ENCODE measurements at places on chromosomes 3 and 15.

DNA sequence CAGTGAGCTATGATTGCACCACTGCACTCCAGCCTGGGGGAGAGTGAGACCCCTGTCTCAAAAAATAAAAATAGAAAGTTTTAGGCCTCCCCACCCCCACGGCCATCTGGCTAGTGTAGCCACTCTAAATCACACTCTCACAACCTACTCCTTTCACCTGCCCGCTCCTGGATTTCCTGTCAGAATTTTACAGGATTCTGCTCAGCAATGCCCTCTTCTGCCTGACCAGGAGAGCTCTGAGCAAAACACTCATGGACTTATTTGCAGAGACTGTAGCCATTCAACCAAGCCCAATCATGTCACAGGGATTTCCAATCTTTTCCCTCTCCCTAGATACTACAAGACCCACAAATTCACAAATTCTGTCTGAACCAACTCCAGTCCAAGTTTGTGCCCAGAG is 242.6 kb upstream of the TPRG1 start:
- no peak for DNase-seq

DNA sequence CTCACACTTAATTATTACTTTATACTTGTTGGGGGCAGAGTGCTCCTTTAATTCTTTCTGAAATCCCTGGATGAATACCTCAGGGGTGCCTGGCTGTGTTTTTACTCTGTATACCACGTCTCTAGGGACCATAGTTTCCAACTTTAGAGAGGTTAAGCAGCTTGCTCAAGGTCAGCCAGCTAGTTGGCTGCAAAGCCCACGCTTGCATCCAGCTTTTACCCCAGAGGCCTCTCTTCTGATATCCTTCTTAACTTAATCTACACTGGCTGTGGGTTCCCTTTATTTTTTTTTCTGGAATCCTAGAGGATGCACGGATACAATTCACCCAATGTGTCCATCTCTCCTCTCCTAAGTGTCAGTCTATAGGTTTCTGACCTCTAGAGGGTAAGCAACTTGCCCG is 1.4 kb downstream of the PDZRN3 start:
- DNase-seq: no peak

DNA sequence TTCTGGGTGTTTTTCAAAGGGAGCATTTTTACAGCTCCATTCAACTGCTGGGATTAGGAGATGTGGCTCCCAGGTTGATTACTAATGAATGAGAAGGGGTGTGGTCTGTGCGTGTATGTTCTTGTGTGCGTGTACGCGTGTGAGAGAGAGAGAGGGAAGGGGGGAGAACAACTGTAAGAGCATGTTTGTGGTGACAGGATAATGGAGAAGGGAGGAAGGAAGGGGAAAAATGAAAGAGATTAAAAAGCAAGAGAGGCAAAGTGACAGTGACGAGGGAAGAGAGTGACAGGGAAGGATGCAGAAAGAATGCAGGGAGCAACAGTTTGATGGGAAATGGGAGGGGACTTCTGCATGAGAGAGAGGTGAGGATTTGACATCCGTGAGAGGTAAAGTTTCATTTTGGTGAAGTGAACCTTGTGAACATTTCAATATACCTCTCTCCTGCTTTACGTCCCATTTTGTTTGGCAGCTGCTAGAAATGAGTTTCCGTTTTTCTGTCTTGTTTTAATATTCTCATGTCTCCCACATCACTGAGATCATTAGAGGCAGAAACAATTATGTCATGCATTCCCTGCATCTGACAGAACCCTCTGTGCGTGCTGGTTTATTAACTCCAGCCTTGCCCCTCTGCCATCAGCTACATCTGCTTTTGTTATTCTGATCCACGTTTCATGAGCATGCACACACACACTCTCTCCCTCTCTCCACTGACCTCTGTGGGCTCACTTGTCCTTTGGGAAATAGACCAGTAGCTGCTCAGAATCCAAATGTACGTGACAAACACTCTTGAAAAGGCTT is 161.6 kb downstream of the GAP43 start:
- DNase-seq: no peak

- DNase-seq: no peak
Measured at GRCh38 chr15:54033356-54033860, 55.2 kb downstream of the UNC13C start.

DNA sequence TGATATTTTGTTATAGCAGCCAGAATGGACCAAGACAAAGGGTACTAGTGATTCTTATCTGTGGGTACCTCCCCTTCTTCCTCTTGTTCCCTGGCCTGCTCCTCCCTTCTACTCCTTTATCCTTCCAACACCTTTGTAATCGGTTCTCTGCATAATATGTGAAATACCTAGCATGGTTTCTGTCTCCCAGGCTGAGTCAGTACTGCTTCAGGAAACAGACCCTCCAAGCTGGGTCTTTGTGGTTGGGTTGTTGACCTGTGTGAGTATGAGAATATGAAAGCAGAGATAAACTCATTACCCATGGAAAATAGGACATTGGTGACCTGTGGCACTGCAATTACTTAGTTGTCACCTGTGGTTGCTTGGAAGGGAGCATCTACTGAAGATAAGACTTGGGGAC is 69.3 kb upstream of the KLF13 start:
- no peak for DNase-seq

GRCh38 chr3:60086811-60087210 is 1037.0 kb upstream of the CFAP20DC start:
- no peak for DNase-seq

GRCh38 chr3:27712136-27713077 is 9.7 kb downstream of the EOMES start:
- DNase-seq: peak; percentile 71

- no peak for DNase-seq
Measured at GRCh38 chr15:41819455-41820050, 8.3 kb upstream of the JMJD7 start.

GRCh38 chr3:27723815-27724458 is 1.8 kb upstream of the EOMES start:
- DNase-seq: no peak

GRCh38 chr15:63192619-63193206 is 3.3 kb downstream of the RAB8B start:
- no peak for DNase-seq

GRCh38 chr3:166569589-166569988 is 732.4 kb upstream of the BCHE start:
- DNase-seq: no peak

DNA sequence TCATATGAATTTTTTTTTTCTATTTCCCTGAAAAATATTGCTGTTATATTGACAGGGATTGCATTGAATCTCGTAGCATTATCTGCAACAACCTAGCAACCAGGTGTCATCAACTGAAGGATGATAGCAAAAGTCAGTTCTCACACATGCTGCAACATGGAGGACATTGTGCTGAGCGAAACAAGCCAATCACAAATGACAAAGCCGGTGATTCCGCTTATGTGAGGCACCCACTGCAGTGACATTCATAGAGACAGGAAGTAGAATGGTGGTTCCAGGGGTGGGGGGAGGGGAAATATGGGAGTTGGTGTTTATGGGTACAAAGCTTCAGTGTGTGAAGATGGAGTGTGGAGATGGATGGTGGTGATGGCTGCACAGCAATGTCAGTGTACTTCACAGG is 7.6 kb downstream of the NIPA1 start:
- DNase-seq: no peak

- DNase-seq: no peak
Measured at GRCh38 chr3:126715432-126715831, 11.4 kb downstream of the CHCHD6 start.

Measured in activated CD4-positive, alpha-beta T cell treated with anti-CD3 and anti-CD28 coated beads, Interleukin-2, amount 50 U/mL, for 1 hour (primary cell).